ENCODE measurements at places on chromosomes 6 and 20. TPM values are rescaled to one million over a fixed set of nuclear protein-coding genes. Genes with fewer than 3 reads are reported as not detected.

Gene TENT5A
- total RNA-seq: 25.7 TPM

DNA sequence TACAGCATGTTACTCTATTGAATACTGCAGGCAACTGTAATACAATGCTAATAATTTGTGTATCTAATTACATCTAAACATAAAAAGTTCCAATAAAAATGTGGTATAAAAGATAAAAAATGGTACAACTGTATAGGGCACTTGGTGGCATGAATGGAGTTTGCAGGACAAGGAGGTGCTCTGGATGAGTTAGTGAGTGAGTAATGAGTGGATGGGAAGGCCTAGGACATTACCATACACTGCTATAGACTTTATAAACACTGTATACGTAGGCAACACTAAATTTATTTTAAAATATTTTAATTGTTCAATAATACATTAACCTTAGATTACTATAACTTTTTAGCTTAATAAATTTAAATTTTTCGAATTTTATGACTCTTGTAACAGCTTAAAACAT, 579.6 kb upstream of the MAN1A1 start:
- DNase-seq: no peak

- no peak for DNase-seq
Measured at GRCh38 chr6:135557582-135557981, 60.0 kb upstream of the AHI1 start.

DNA sequence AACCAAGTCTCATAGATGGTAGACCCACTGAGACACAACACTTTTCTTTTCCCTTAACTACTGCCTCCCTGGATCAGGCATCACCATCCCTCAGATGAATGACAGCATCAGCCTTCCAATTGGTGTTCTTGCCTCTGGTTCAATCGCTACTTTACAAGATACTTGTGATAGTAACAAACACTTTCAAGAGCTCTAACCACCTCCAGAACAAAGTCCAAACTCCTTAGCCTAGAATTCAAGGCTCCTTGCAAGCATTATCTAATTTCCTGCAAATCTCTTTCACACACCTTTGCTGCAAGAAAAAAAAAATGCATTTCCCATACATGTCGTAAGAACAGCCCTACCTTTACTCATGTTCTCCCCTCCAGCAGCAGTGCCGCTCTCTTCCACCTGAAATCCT, 33.1 kb downstream of the RALGAPA2 start:
- DNase-seq: no peak

DNA sequence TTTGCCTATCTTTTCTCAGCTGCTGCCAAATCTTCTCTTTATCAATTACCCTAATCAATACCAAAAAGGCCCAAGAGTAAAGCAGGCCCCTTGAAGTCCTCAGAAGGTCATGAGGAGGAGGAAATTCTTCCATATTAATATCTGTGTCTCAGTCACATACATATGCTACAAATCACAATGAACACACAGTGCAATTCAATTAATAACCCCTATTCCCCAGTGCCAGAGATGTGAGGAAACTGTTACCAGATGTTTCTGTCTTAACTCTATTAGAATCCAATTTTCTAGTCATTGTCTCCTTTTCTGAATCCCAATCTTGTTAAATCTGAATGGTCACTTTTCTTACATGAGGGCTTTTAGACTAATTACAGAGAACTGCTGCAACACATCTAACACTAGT, 45.9 kb upstream of the SLC2A12 start:
- no peak for DNase-seq

GRCh38 chr6:115891111-115891669, 169.5 kb downstream of the FRK start:
- no peak for DNase-seq

DNA sequence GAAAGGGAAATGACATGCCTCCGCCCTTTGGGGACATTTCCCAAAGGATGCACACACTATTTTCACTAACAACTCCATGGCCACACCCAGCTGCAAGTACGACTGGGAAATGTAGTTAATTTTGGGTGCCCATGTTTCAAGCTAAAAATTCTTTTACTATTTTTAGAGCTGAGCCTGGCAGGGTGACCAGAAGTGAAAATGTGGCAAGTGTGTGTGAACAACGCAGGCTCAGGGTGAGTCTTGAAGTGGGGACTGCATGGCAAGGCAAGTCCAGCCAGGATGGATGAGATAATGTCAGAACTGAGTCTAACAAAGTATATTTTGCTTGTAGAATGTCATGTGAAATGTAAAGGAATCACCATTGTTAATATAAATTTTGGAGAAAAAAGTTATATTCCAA, 17.0 kb upstream of the CD109 start:
- no peak for DNase-seq

DNA sequence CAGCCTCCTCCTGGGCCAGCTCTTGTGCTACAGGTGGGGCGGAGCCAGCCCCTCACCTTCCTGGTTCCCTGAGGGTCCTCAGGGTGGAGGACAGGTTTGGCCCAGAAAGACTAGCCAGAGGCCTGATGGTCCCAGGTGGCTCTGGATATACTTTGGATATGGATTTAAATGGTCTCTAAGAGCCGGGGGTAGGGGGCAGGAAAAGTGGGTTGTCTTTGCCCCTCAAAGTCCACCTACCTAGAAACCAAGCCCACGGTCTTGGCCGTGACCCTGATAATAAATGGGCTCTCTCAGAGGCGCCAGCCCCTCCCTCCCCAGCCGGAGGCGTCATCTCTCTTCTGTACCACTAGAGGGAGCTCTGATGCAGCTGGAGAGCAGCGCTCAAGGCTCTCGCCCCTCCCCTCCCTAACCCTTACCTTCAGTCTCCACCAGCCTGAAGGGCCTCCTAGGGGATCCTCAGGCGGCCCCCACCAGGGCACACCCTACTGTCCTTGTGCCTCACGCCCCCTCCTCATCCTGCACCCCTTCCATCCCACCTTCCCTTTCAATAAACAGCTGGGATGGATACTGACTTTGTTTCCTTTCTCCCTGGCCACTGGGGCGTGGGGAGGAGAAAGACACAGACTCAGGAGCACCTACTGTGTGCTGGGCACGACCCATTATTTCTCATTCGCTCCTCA, 7.5 kb downstream of the NRSN2 start:
- DNase-seq: peak; percentile 72

Gene PPP1R18
- total RNA-seq: 32.8 TPM
